ENCODE measurements at places on chromosomes 1 and 21.

- no peak for DNase-seq
Observed at GRCh38 chr1:197915862-197916499, 1.2 kb upstream of the LHX9 start.

GRCh38 chr1:81548918-81549587 is 251.7 kb upstream of the ADGRL2 start:
- DNase-seq, result no peak

- DNase-seq, result no peak
Observed at GRCh38 chr1:7456722-7457082, 314.4 kb upstream of the VAMP3 start.

GRCh38 chr1:157133426-157133825 is 4.8 kb downstream of the ETV3 start:
- DNase-seq, result no peak

- no peak for DNase-seq
Observed at GRCh38 chr1:12064073-12064969, 1.2 kb downstream of the TNFRSF8 start.

DNA sequence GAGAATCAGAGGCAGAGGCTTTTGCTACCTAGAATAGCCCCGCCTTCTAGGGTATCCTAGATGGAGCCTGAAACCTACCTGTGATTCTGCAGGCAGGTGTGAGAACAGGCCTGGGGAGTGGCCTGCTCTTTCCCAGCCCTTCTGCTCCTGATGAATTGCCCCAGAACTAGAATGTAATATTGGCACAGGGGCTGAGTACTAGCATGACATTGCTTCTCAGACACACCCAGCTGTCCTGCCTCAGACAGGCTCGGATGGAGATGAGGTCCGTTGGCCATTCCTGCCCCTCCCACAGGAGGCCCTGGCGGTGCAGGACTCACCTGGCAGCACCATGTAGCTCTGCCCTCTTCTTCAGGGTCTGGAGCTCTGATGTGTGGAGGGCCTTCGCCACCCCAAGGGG is 237.6 kb downstream of the GRIK3 start:
- DNase-seq, result no peak

DNA sequence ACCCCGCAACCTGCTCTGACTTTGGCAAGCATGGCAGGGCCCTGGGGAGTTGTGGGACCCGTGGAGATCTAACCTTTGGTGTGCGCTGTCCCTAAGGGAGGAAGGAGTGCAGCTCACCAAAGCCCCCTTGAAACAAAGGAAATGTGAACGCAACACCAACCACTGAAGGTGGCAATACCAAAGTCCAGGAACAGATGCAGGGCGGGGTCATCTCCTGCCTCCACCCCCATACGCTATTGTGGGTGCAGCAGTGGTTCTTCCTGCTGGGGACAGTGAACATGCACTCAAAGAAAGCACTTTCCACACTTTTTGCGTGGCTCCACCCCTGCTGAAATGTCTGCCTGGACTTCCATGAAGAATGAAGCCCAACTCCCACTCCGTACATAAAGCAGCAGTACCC is 93.0 kb downstream of the UBE2U start:
- no peak for DNase-seq

- no peak for DNase-seq
Observed at GRCh38 chr1:221435504-221435904, 306.4 kb downstream of the DUSP10 start.

GRCh38 chr1:241172486-241172885 is 184.5 kb downstream of the RGS7 start:
- no peak for DNase-seq

GRCh38 chr1:154351363-154352068 is 26.2 kb downstream of the ATP8B2 start:
- no peak for DNase-seq

GRCh38 chr1:169128562-169128961 is 22.1 kb downstream of the ATP1B1 start:
- DNase-seq, result no peak

- no peak for DNase-seq
Observed at GRCh38 chr1:176206006-176206960, 803 bp downstream of the COP1 start.

DNA sequence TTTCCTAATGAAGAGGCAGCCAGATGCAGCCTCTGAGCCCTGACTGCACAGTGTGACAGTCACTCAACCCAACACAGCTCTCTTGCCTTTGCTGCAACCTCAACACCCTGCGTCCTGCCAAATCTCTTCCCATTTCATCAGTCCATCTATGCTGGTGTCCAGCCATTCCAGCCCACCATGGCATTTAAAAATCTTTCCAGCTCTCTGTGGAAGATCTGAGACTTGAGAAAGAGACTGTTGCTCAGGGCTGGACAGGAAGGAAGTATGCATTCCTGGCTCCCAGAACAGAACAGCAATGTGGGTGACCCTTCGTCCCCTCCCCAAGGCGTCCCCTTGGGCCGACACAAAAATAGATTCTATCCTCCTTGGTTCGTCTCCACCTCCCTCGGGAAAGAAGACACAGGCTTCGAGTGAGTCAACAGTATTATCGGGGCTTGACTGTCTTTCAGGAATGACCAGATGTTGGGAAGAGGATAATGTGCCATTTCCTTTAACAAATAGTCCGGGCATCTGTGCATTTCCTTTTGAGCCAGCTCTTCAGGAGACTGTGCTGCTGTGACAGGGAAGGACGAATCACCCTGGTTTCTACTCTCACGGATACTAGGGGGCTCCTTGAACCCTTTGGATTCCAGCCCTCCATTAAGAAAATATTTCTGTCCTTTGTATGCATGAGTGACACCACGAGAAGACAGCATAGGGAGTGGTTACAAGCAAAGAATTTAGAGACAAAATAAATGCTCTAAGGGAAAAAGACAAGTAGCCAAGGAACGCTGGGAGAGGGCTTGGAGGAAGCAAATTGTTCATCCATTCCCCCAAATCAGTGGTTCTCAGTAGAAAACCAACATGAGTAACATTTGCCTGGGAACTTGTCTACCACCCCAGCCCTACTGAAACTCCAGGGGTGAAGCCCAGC is 111.4 kb upstream of the CDC42BPA start:
- no peak for DNase-seq

- peak; percentile 49 for DNase-seq
Observed at GRCh38 chr1:209860293-209860881, 32.6 kb downstream of the UTP25 start.

DNA sequence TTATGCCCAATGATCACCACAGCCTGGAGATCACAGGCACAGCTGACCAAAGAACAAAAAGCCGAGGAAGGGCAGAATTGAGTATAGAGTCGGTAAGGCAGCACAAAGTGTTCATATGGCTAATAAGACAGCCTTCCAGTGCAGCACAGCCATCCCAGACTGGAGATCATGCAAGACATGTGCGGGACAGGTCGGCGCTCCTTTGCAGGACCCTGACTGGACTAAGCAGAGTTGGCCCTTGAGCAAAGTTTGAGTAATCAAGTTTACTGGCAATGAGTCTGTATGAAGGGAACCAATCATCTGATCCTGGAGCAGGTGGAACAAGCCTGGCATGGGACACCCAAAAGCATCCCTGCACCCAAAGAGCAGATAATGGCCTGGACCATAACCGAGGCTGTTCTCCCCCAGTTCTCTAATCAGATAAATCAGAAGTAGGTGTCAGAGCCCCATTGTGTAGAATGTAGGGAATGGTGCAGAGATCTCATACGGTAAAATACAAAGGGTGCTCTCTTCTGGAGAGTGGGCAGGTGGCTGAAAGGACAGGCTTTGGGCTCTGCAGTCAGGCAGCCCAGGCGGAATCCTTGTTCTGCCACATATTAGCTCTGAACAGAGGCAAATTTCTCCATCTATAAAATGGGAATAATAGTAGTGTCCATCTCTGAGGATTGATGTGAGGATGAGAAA is 10.7 kb upstream of the DNASE2B start:
- no peak for DNase-seq

- DNase-seq, result no peak
Observed at GRCh38 chr1:190000365-190000872, 477.2 kb downstream of the BRINP3 start.

DNA sequence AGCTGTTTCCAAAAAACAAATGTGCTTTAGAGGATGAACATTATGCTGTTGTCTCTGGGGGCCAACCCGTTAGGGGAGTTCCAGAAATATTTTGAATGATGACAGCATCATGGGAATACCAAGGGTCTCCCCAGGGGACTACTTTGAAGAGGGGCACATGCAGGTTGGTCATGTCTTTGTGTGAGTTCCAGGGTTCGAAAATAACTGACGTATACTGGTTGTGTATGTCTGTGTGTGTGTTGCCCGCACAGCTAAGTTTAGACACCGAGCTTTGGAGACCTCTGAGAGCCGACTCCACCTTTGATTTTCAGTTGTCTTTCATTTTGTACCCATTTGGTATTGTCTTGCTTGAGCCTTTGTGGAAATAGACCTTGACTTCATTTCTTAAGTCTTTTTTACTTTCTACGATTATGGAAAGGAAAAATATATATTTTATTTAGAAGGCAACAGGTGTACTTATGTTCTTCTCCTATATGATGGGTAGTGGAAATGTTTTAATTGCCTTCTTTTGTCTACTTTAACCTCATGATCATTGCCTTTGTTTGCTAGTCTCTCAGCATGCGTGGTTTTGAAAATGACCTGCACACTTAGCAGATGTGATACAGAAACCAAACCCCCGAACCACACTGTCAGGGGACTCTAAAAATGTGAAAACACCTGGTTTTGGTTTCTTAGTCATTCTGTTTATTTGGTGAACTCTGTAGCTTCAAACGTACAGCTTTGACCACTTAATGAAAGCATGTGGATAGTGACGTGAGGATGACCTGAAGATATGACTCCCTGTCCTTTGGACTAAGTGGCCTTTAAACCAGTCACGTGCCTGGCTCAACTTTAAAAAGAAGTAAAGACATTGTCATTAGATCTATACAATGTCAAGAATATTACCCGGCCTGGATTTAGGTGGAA is 56.5 kb downstream of the GALNT2 start:
- DNase-seq, result no peak

DNA sequence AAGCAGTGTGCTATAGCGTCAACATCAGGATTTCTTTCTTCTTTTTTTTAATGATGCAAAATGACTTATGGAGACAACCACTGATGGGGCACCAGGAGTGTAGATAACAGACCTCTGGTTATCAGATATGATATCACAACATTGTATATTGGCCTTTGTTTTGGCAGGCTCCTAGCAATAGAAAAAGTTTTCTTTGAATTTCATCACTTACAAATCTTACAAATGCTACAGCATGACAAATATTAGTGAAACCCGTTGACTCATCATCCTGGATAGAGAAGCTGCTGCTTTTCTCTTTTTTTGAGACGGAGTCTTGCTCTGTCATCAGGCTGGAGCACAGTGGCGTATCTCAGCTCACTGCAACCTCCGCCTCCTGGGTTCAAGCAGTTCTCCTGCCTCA is 92.9 kb downstream of the LTN1 start:
- DNase-seq, result no peak

GRCh38 chr1:89271341-89272015 is 1.2 kb downstream of the GBP5 start:
- no peak for DNase-seq

DNA sequence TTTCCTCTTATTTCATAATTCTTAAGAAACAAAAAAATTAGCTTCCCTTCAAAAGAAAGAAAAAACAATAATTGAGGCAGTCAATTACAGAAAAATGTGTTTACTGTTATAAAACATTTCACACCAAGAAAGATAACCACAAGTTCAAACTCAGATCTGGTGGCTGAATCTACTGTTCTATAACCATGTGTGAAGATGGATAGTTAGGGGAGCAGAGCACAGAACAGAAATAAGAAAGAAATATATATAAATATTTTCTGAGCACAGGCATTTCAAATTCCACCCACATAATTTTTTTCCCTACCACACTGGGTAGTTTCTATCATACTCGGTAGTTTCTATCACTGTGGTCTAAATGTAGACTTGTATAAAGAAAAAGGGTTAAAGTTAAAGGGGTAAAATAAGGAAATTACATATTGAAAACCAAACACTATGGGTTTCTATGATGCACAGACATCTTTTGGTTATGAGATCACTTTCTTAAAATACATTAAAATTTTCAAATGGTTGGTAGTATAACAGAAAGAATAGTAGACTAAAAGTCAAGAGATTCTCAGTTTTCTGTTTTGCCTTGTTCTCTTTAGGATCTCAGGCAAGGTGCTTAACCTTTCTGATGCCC is 10.8 kb downstream of the LYST start:
- DNase-seq, result no peak

- DNase-seq, result no peak
Observed at GRCh38 chr1:165539306-165539705, 4.5 kb upstream of the LRRC52 start.

DNA sequence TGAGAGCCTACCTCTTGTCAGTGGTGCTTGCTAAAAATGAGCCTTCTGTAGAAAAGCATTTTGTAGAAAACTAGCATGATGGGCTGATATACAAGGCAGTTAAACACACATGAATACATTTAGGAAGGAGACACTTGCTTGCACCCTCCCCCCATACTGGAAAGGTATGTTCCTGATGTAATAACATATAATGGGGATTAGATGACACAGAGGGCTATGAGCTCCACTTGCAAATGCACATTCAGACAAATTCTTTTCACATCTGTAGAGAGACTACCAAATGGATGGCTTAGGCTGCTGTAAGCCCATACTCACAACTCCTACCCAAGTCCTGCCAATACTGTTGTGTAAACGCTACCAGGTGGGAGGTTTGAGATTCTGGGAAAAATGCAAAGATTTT is 634.0 kb downstream of the SMYD3 start:
- DNase-seq, result no peak

DNA sequence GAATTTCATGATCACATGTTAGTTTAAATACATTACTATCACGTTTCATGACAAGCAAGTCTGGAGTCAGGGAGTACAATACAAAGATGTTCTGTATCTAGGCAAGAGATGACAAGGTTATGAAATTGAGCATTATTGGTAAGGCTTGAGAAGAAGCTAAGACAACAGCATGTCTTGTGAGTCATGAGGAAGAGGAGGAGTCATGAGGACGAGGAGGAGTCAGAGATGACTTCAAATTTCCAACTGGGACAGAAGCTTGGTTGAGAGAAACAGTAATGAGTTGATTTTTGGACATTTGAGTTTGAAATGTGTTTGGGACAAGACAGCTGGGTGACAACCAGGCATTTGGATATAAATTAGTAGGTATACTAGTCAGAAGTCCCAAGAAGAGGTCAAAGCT is 4.3 kb upstream of the UBE2U start:
- DNase-seq, result no peak

DNA sequence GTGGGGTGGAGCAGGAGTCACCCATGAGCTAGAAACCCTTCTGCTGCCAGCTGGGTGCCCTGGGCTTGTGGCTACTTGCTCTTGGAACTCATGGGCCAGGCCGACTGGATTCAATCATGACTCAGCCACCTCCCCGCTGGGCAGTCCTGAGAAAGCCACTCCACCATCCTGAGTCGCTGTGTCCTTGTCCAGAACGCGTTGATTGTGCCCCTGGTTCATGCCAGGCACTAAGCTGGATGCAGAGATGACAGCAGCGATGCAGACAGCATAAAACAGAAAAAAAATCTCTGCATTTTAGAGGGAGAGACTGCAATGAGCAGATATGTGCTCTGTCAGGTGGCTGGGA is 10.6 kb downstream of the PADI1 start:
- DNase-seq, result no peak

- no peak for DNase-seq
Observed at GRCh38 chr1:26459573-26460031, 12.6 kb upstream of the HMGN2 start.
